Esophagus muscularis mucosa (tissue), 4 donors: ENCODE measurements at places on chromosomes 1 and 21.

- DNase-seq = no peak
These were observed 15.1 kb downstream of the KCNC4 start for GRCh38 chr1:110225212-110225611.

DNA sequence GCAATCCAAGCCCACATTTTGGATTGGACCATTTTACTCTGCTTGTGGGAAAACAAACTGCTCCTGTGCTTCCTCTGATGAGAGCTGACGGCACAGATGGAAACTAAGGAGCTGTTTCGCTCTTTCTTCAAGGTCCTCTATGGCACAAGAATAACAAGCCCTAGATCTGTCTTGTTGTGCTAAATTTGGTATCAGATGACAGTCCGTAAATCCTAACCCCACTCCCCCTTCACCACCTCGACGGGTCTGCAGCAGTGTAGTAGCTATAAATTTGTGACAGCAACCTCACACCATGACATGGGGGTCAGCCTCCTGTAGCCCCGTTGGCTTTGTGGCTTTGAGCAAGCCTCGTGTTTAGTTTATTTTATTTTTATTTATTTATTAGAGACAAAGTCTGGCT lies 85.9 kb downstream of the ADSS2 start:
- DNase-seq = no peak

- DNase-seq = no peak
These were observed 11.2 kb downstream of the TSEN15 start for GRCh38 chr1:184062640-184063286.

DNA sequence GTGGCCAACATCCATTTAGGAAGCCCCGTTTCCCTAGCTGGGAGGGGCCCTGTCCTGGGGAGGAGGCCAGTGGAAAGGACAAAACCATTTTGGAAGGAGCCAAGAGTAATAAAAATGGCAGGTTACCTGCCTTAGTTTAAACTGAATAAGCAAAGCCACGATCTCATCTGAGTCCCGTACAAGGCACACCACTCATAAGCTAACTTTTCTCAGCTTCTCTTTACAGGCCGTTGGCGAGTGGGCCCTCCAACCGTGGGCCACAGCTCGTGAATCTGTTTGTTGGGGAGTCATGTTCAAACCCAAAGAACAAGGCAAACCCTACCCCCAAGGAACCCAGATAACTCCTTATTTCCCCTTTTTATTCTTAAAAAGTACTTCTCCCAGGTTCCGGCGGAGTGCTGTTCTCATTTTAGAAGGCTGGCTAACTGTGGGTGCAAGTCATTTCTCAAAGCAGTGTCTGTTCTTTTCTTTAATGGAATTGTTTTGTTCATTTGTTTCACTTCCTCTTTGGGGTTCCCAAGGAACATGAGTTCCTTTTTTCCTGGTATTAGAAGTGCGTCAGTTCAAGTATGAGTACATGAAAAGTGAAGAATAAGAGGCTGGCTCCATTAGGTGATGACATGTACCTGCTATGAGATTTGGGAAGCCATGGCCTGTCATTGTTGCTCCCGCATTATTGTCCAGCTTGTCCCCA lies 89.0 kb downstream of the PSMG1 start:
- DNase-seq = no peak

- no peak for DNase-seq
These were observed 390.1 kb upstream of the ST6GALNAC5 start for GRCh38 chr1:76477156-76477555.

DNA sequence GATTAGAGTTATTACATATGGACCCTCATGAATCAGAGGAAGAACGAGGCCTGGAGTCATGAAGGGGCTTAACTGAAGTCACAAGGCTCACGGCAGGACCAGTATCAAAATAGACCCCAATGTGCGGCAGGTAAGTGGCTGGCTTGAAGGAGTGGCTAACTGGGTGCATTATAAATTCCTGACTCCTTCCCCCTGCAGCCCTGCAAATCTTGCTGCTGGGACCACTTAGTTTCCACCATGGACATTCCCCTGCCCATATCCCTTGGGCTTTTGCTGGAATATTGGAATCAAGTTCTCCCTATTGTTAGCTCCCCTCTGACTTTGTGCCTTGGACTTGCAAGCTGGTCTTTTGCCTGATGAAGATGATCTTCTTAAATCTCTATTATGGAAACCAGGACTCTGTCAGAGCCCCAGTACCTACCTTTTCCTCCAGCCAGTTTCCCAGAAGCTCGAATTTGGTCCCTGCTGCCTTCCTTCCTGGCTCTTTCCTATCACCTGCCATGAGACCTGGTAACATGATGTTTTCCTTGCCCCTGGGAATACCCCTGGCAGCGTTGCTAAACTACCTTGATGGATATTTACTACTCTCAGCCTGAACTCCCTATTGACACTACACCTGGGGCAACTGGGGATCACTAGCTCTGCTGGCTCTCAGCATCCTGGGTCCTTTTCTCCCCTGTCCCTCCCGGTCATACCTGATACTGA lies 156.0 kb upstream of the JUN start:
- peak; percentile 57 for DNase-seq

GRCh38 chr1:220280249-220280648 lies 8.0 kb upstream of the RAB3GAP2 start:
- DNase-seq = no peak
